ENCODE measurements at places on chromosomes 16 and 17.

DNA sequence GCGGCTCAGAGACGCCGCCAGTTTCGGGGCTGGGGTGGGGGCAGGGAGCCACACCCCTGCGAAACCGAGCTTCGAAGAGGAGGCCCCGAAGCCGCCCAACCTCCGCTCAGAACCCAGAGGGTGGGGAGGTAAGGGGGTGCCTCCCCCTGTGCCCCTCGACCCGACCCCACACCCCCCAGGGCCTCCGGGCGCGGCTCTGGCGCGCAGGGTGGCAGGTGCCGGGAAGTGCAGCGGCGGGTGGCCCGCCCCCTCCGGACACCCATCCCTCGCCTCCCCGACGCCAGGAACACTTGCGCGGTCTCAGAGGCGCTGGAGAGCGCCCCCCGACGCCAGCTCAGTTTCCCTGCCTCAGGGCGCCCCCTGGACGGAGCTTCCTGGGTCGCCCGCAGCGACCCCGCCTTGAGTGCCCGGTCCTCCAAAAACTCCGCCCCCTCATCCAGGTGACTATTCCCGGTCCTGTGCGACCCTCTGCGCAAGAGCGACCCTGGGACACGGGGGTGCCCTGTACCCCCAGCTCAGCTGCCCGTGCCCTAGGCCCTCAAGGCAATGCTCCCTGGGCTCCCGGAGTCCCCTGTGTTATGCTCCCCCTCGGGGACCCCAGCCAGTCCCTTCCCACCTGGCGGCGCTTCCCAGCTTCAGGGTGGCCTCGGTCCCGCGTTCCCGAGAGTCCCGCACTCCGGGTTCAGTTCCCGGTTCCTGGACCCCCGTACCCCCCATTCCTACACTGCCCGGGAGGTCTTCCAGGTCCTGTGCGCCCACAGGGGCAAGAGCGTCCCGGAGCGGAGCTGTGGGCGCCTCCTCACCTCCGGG is 562 bp downstream of the PPL start:
- no peaks in the 10 kb centered on the region for H3K4me1 ChIP-seq
- H3K27ac ChIP-seq: no peak overlapping the region
- H3K27me3 ChIP-seq: peaks cover 39% of the 10 kb centered on the region
- H3K4me3 ChIP-seq: peak overlapping the region; percentile 69
- DNase-seq: peak; percentile 18

DNA sequence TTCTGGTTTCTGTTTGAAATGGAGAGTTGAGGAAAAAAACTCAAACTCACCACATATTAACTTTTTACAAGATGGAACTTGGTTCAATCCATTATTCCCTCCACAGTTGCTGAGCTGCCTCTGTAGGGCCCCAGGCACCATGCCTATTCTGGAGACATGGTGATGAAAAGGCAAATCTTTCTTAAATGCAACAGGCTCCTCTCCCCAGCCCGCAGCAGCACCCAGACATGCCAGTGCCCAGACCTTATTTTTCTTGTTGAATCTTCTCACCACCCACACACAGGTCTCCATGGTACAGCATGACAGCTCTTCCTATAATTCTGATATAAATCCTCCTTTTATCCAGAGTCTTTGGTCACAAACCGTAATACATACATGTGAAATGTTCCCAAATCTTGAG is 7.6 kb downstream of the CYTH1 start:
- H3K27ac ChIP-seq: peak overlapping the region; percentile 97
- H3K4me1 ChIP-seq: peaks cover 59% of the 10 kb centered on the region
- peak overlapping the region; percentile 87 for H3K4me3 ChIP-seq
- peak; percentile 38 for DNase-seq
- H3K27me3 ChIP-seq: no peaks in the 10 kb centered on the region
- peaks cover 31% of the 10 kb centered on the region for H3K36me3 ChIP-seq

DNA sequence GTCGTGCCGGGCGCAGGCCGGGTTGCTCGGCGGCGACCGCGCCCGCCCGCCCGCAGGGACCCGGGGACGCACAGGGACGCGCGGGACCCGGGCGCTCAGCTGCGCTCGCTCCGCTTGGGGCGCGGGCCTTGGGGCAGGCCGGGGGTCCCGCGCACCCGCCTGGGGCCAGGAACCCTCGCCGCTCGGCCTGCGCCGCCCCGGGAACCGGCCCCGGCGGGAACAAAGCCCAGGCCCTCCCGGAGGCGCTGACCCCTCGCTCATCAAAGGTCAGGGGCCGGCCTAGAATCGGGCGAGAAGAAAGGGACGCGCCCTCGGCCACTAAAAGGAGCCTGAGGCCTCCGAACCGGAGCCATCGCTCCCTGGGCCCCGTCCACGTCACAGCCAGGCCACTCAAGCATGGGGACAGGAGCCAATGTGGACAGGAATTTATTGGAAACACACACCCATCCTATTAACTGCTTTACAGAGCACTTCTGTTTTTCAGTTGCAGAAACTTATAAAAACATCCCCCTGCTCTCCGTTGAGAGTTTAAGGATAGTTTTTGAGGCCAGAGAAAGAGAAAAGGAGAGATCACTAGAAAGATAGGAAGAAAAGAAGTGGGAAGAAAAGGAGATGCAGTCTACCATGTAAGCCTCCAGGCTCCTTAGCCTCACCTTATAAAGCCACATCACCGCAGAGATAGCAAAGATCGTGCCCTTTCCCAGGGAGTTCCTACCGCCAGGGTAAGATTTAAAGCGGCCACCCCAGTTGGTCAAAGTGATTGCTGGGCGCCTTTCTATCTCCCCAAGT is 558 bp upstream of the ZFHX3 start:
- H3K4me3 ChIP-seq: peak overlapping the region; percentile 26
- H3K27me3 ChIP-seq: peaks cover 37% of the 10 kb centered on the region
- no peaks in the 10 kb centered on the region for H3K36me3 ChIP-seq
- peaks cover 2% of the 10 kb centered on the region for H3K4me1 ChIP-seq
- H3K27ac ChIP-seq: no peak overlapping the region

DNA sequence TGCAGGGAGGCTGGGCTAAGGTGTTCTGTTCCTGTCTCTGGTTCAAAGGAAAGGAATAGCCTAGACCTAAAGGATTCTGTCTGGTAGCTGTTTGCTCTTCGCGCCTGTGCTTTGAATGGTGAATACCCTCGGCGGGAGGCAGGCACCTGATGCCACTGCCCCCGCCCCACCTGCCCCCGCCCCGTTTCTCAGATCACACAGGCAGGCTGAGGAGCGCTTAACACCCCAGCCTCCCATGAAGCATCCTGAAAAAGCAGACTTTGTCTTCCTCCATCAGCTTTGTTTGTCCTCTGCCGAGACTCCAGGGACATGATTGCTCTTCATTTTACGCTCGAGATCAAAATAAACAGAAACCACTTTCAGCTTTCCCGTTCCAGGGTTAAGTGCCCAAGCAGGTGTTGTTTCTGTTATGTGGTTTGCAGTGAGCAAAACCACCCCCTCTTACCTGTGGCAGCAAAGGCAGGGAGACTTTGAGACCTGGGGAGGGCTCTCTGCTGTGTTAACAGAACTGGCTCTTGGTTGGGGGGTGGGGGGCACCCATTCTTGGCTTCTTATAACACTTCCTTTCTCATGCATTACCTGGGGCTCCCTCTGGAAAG is 452.1 kb downstream of the WWOX start:
- H3K4me1 ChIP-seq: peaks cover 7% of the 10 kb centered on the region
- no peaks in the 10 kb centered on the region for H3K27me3 ChIP-seq
- no peak for DNase-seq
- H3K36me3 ChIP-seq: no peaks in the 10 kb centered on the region

- no peak for DNase-seq
- no peak overlapping the region for H3K4me3 ChIP-seq
- H3K4me1 ChIP-seq: no peaks in the 10 kb centered on the region
- H3K27me3 ChIP-seq: no peaks in the 10 kb centered on the region
- H3K36me3 ChIP-seq: peaks cover 24% of the 10 kb centered on the region
These were observed 108.0 kb downstream of the CCDC182 start for GRCh38 chr17:57636985-57637665.

DNA sequence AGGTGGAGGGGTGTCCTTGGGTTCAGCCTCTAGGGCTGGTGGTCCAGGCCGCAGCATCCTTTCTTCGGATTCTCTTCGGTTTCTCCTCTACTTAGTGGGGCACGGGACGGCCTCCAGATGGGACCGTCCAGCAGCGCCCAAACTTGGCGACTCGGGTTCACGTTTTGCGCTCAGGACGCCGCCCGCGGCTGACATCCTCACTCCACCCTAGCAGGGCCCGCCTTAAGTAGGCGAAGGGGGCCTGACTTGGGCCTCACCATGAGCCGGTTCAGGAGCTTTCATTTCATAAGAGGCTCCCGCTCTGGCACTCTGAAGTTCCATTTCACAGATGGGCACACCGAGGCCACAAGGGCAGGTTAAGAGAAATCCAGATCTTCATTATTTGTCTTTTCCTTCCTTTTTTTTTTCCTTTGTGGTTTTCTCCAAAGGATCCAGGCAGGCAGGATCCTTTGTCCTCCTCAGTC is 141.2 kb downstream of the SEC14L1 start:
- peak overlapping the region; percentile 72 for H3K4me3 ChIP-seq
- peaks cover 14% of the 10 kb centered on the region for H3K4me1 ChIP-seq

DNA sequence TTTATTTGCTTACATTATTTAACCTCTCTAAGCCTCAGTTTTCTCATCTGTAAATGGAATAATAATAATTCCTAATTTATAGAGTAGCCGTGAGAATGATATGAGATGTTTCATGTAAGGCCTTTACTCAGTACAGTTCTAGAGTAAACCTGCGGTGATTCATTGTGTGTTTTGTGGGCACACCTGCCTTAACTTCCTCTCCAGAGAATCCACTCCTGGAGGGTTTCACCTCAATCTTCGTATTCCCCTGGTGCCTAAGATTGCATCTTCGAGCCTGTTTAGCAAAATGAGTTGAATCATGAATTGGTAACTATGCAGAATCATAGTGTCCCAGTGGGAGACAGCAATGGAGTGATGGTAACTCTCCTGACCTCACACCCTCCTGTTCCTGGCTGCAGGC is 52.3 kb downstream of the DNAH2 start:
- H3K4me1 ChIP-seq: no peaks in the 10 kb centered on the region
- no peak overlapping the region for H3K27ac ChIP-seq
- H3K36me3 ChIP-seq: no peaks in the 10 kb centered on the region

GRCh38 chr17:50212121-50212843 is 10.9 kb upstream of the COL1A1 start:
- peaks cover 12% of the 10 kb centered on the region for H3K4me1 ChIP-seq
- H3K36me3 ChIP-seq: no peaks in the 10 kb centered on the region
- no peak overlapping the region for H3K27ac ChIP-seq
- no peak for DNase-seq

GRCh38 chr17:58183514-58183913 is 9.0 kb upstream of the EPX start:
- H3K4me3 ChIP-seq: no peak overlapping the region
- no peak for DNase-seq
- no peak overlapping the region for H3K27ac ChIP-seq
- no peaks in the 10 kb centered on the region for H3K27me3 ChIP-seq
- no peaks in the 10 kb centered on the region for H3K4me1 ChIP-seq
- H3K36me3 ChIP-seq: no peaks in the 10 kb centered on the region

- peak overlapping the region; percentile 29 for H3K27ac ChIP-seq
- peaks cover 13% of the 10 kb centered on the region for H3K27me3 ChIP-seq
- no peaks in the 10 kb centered on the region for H3K4me1 ChIP-seq
- DNase-seq: no peak
These were observed 82.9 kb upstream of the CBX4 start for GRCh38 chr17:79922116-79922601.

Measured in activated naive CD8-positive, alpha-beta T cell treated with anti-CD3 and anti-CD28 coated beads for 36 hours (primary cell).